ENCODE measurements at places on chromosomes 12 and 14.

DNA sequence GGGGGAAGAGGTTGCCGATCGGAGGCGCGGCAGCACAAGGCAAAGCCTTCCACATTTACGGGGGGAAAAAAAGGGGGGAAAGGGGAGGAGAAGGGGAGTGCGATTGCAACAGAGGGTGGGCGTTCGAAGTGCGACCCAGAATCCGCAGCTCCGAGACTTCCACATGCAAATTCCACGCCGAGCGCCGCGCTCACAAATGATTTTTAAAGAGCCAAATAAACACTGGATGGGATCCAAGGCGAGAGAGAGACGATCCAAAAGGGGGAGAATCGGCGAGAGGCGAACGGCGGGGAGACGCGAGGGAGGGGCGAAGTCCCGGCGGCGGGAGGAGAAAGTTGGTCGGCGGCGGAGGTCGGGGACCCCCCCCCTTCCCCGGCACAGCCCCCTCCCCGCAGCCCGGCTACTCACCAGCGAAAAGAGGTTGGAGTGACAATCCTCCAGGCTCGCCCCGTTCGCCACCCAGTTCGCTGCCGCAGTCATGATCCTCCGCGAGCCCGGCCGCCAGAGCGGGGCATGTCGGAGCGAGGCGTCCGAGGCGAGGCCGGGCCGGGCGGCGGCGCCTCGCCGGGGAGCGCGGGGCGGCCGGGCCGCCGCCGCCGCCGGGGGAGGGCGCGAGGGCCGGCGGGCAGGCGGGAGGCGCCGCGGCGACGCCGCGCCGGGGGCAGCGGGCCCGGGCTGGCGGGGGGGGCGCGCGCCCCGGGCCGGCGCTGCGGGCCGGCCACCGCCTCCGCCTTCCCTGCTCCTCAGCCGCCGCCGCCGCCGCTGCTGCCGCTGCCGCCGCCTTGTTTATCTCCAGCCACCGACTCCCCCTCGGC is 634 bp downstream of the MED13L start:
- peak; percentile 67 for DNase-seq

- DNase-seq: no peak
These were observed 197.7 kb upstream of the CRY1 start for GRCh38 chr12:107291018-107291417.

DNA sequence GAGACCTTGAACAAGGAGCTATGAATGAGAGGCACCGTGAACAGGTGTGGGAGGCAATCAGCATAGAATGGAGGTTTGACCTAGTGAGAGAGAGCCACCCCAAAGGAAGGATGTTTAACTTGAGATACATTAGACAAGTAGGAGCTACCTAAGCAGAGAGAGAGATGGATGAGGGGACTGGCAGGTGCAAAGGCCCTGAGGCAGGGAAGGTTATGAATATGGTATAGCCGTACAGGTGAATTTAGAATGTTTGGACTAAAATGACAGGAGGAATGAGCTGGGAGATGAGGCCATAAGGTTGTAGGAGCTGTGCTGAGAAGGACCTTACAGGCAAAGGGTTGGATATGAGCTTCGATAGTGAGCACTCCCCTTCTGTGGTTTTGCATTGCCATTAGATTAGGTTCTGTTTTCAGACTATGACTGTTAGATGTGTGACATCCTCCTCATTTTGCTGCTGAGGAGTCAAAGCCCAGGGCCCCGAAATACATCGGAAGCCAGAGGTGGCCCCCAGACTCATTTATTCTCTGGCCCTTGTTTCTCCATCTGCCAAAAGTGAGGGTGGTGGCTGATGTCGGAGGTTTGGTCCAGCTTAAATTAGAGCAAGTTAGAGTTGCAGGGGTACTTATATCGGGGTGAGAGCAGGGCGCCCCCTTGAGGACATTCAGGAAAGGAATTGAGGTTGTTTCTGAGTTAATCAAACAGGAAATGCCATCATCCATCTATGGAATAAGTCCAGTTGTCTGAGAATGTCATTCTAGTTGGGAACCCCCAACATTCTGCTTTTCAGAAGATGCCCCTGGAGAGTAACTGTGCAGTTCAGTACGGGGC is 29.4 kb downstream of the SLC24A4 start:
- peak; percentile 69 for DNase-seq

DNA sequence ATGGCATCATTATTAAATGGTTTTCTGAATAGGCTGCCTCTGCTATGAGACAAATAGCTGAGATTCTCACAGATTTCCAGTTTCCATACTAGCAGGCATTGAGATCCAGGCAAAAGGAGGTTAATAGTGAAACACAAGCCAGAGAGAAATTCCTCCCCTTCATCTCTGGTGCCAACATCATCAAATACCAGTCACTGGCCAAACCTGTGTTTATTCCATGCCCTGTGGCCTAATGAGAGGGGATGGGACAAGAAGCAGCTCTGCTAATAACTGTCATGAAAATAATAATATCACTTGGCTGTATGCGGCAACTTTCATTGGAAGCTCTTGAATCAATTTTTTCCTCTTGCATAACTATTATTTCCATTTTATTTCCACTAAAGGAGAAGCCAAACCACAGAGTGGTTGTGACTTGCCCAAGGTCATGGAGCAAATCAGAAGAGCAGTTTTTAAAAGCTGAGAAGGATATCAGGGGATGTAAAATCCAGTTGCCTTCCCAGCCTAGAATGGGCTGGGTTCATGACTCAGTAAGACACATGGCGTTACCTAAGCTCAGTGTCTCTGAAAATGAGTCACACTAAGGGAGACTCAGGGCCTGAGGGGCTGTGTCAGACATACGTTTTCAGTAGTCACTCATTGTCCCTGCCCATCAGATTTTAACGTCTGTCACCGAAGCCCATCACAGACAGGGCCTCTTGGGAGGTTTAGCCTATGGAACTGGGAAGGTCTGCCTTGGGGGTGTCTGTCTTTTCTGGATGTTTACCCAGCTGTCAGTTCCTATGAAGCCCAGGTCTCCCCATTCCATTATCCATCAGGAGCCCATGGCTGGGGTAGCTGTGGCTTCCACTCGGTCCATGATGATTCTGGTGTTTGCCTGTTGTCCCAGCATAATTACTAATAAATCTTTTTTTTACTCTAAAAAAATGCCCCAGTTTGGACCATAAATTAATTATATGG is 208.8 kb upstream of the EEA1 start:
- no peak for DNase-seq

GRCh38 chr14:87503711-87504110 is 489.3 kb downstream of the GALC start:
- no peak for DNase-seq

DNA sequence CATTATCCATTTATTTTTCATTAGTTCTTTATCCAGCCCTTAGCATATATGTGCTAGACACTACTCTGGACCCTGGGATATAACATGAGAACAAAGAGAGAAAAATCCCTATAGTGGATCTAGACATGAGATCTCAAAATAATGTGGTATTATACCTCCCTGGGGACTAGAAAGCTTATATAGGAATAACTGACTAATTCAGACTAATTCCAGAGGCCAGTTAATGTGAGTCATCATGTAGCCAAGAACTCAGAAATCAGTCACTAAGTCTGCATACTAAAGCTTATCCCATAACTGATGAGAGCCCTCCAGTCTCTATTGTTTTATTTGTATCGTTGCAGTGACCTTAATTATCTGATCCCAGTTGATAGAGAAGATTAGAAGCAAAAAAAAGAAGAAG is 267.1 kb upstream of the RGS6 start:
- DNase-seq: no peak

DNA sequence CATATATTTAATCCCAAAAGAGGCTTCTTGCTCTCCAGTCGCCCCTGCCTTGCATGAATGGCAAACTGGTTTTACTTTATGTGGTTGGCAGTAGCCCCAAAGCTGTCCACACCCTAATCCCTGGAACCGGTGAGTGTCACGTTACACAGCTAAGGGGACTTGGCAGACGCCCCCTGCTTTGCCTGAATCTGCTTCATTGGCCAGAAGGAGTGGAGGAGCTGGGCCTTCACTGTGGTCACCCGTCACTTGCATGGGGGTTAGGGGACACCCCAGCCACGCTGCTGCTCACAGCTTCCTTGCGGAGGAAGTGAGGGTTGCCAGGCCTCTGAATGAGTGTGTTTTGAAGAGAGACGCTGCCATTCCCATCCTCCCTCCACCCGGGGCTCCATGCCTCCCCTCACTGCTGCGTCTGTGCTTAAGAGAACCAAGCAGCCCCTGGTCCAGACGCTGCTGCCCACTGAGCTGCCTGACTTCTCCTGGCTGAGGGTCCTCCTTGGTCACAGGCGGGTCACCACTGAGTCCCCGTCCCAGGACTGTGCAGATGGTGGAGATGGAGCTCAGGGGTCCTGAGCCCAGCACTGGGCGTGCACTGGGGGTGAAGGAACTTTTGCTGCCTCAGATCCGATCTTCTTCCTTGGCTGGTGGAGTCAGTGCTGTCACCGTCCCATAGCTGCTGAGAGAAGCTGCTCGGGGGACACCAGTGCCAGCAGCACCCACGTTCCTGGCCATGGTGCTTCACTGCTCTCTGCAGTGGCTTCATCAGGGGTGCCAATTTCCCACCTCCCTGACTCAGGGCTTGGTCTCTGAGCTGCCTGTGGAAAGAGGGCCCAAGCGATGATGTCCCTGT is 39.8 kb downstream of the GALNT9 start:
- no peak for DNase-seq

DNA sequence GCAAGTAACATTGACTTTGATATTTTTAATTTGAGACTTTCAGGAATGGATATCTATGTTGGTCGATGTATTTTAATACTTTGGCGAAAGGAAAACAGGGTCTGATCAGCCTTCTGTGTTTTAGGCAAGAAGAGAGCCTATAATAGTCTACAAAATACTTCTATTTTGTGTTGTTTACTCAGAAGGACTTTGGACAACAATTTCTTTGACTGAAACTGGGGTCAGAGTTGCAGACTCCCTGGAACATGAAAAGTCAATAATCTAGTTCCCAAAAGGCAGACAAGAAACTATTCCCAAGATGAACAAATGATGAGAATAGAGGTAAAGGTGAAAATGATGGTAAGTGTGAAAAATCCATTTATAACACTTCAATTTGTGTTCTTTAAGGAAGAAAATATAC is 10.6 kb upstream of the NUBPL start:
- no peak for DNase-seq

- no peak for DNase-seq
These were observed 710 bp downstream of the MTA1 start for GRCh38 chr14:105420101-105420973.

GRCh38 chr14:70317091-70317968 is 42.2 kb downstream of the COX16 start:
- DNase-seq: no peak

- no peak for DNase-seq
These were observed 130.1 kb upstream of the LHX5 start for GRCh38 chr12:113601656-113602263.

DNA sequence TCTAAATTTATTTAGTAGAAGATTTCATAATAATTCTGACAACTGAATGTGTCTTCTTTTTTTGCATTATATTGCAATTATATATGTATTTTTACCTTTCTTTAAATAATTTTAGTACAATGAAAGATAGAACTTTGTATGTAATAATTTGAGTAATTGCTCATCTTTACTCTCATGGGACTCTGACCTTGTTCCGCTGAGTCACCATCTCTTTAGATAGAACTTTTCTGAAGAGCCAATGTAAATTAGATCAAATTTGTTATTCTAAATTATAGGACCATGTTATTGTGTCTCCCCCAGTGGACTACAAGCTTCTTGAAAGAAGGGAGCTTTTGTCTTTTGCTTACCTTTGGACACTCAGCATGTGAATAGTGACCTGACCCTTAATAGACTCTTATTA is 96.1 kb downstream of the TRHDE start:
- no peak for DNase-seq

GRCh38 chr14:104286496-104286895 is 148.1 kb downstream of the KIF26A start:
- DNase-seq: no peak

- DNase-seq: peak; percentile 9
These were observed 201.6 kb downstream of the PAX9 start for GRCh38 chr14:36863271-36863670.

DNA sequence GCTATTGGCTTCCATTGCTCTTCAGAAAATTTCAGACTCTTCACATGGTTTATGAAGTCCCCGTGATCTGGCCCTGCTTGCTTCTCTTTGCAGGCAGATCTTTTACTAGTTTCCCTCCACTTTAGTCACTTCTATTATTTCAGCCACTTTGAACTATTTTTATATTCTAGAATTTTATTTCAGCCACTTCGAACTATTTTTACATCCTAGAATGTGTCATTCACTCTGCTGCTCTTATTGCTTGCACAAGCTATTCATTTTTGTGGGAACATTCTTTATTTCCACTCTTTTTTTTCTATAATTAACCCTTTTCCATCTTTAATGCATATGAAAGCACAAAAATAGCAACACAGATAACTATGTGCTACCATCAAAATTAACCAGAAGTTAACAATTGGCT is 24.5 kb downstream of the TSHR start:
- no peak for DNase-seq

- DNase-seq: no peak
These were observed 1.3 kb upstream of the MAP3K9 start for GRCh38 chr14:70810621-70811020.

- no peak for DNase-seq
These were observed 48.7 kb downstream of the SPTB start for GRCh38 chr14:64830961-64831360.

Measured in Kasumi-1 (cell line).